Activated CD8-positive, alpha-beta memory T cell treated with anti-CD3 and anti-CD28 coated beads for 4 hours (primary cell): ENCODE measurements at places on chromosomes 5 and 9.

DNA sequence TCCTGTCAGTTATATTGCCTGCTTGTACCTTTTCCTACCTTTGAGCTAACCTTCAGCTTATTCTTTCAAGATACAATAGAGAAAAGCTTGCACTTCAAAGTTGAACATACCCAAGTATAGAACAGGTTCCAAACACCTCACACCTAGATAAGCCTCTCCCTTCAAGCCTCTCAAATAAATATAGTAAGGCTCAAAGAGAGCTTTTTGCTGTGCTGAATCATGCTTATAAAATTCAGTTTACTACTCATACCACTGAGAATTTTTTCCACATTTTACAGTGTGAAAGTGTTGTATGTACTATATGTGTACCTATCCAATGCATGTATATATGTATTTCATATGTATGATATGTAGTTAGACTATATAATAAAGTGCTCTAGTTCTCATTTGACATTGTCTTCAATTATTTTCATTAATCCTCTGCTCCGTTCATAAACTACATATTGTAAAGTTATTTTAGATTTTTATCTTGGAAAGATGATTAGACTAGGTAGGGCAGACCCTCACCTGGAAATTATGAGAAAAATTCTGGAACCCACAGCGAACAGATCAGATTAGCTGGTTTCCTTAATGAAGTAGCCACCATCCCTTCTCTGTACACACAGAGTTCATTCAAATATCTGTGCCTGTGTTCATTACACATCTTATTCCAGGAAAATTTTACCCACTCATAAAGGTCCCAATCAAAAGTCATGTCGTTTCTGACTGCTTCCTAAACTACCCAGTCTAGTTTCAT, 149.2 kb upstream of the RGMB start:
- no peak for DNase-seq

GRCh38 chr5:134289509-134290113, 63.7 kb upstream of the PPP2CA start:
- no peak for DNase-seq

DNA sequence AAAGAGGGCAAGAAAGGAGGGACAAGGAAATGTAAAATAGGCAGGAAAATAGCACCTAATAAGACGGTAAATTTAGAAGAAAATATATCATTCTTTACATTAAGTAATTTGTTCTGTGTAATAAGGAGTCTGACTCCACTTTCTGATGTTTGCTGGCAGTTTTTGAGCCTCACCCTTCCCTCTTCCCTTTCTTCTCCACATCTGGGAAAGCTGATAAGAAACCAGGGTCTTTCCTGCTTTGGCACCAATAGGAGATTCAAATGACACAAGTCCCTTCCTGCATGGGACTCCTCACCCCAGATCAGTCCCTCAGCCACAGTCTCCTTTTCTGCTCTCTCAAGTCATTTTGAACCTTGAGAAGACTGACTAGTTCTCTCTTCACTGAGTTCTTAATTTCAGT, 31.2 kb upstream of the LECT2 start:
- no peak for DNase-seq

DNA sequence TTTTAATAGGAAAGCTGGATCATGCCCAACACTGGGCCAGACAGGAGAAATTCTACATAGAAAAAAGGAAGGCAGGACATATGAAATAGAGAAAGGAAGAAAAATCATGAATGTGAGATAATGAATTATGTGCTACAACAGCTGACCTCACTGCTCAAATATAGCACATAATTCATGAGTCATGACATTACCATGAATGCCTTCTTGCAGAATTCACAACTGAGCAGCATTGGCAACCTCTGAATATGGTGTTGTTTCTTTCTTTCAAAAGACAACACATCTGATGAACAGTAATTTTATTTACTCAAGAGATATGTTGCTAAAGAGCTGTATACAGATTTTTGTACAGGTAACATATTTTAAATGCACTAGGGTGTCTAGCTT, 34.4 kb downstream of the APBA1 start:
- no peak for DNase-seq

DNA sequence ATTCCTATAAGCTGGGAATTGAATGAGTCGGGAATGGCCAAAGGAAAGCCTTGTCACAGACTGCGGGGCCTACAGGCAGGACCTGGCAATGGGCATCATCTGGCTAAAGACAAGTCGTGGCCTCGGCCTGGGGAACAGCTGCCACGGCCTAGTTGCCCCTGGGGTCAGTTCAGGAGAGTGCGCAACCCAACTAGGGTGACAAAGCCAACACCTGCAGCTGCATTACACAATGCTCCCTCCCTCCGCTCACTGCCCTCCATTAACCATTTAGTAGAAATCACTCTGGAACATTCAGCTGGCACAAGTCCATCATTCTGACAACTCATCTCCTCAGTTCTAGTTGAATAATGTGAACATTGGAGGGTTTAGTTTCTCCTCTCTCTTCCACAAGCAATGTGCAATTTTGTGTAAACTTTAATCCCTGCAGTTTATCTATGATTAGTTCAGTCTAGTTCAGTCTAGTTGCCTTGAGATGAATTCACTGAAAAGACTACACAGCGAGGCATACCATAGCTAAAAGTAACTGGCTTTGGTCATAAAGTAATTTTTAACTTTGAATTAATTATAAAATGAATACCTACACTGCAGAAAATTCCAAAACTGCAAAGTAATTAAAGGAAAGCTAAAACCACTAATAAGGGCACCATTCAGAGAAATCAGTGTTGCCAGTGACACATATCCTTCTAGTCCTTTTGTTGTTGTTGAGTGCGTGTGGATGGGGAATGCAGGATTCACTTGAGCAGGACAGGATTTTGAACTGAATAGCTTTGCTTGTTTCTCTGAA, 5.1 kb downstream of the GLDC start:
- no peak for DNase-seq

GRCh38 chr9:21854594-21854993, 52.2 kb downstream of the MTAP start:
- no peak for DNase-seq

DNA sequence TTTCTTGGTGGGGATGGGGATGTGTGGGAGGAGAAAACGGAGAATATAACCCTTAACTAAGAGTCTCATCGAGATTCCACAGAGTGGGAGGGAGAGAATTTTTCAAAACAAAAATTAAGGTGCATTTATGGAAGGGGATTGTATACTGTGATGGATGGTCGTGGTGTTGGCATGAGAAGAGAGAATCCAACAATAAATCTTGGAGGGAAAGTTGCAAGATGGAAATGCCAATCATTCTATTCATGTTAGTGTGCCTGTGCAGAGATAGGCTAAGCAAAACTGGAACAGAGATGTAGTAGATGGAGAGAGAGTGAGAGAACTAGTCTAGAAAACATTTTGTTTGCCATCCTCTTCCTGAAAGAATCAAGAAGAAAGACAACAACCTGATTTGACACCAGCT, 613.1 kb downstream of the EBF1 start:
- no peak for DNase-seq

DNA sequence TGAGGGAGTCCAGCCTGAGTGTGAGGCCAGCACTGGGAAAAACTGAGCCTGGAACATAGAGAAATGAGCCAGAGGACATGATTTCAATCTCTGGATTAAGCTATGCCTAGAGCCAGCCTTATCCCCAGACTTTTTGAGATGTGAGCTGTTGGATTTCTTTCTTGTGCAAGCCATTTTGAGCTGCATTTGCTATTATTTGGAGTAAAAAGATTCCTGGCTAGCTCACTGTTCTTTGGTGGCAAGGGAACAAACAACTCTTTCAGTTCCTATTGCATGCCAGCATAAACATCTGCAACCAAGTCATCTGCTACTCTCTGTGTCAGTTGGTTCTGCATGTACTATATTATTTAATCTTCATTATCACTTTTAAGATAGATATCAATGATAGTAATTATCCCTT, 70.1 kb upstream of the MAN2A1 start:
- DNase-seq = no peak

DNA sequence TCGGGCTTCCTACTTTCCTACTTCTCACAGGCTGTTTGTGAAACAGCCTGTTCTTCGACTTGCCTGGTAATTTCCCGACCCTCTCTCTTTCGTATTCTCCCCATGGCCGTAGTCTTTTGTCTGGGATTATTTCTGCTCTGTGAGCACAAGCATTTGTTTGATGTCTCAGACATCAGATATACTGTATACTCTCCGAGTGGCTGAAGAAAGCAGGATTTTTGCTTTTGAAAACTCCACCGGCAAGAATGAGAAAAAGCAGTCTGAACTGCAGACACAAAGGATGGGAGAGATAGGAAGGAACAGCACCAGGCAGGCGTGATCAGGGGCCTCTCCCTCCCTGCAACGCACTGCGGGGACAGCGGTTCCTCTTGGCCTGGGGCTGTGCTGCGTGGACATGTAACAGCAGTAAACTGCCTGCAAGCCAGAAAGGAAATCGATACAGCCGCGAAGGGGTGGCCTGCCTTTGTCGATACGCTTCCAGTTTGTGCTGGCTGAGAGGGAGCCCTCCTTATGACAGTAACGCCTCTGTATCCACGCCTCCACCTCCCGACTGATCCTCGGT, 313.9 kb upstream of the TLE4 start:
- DNase-seq = no peak

DNA sequence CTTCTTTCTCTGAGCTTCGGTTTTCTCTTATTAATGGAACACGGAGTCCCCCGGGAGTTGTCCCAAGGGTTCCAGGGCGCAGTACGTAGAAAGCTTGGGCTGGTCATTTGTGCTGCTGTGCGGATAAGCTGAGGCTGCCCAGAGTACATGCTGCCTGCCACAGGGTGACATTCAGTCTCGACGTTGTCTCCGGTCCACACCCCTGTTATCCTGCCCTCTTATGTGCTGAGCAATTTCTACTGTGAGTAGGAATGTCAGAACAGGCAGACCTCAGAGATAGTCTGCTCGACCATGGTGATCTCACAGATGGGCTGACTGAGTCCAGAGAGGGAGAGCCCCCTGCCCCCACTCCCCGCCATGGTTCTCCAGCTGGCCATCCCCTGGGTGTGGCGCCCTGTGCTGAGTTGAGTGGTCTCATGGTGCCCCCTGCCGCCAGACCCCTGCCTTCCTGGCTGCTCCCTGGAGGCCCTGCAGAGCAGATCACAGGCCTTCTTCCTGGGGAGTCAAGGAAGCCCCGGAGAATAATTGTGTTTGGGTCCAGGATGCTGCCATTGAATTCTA, 124.0 kb downstream of the RGS3 start:
- DNase-seq = no peak

DNA sequence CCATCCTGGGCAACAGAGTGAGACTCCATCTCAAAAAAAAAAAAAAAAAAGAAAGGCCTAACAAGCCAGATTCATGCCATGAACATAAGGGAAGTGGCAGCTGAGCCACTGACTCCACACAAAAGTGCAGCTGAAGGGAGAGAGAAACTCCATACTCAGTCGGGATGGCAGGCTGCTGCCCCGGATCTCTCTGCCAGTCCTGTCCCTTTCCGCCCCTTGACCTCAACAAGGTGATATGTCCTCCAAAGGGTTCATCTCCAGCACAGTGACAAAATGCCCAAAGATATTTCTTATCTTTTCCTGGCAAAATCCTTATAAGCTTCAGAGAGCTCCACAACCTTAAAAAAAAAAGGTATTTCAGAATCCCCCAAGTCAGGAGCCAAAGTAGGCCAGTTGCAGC, 52.6 kb downstream of the ABCA1 start:
- no peak for DNase-seq

GRCh38 chr5:95778713-95779436, 43.7 kb downstream of the GLRX start:
- DNase-seq = no peak

DNA sequence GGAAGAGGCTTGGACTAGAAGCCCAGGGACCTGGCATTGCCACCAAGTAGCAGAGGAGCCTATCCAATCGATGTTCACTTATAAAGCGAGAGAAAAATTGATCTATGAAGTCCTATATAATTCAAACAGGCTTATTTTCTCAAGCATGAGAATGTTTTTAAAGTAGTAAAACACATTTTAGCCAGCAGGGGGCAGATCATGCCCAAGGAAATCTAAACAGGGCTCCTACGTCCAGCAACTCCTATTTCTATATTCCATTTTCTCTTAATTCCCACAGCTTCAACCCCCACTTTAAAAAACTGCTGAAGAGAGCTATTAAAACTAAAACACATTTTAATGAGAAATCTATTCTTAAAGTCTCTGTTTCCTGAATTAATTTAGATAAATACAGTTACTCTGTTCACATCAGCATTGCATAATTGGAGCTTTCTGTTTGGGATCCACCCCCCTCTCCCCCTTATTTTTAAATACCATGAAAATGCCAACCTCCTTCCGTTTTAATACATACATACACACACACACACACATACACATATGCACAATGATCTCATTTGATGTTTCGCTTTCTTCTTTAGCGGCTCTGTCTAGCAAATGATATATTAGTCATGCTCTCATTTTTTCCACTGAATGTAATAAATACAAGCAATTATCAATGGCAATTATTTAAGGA, 144.9 kb downstream of the MYO10 start:
- no peak for DNase-seq

DNA sequence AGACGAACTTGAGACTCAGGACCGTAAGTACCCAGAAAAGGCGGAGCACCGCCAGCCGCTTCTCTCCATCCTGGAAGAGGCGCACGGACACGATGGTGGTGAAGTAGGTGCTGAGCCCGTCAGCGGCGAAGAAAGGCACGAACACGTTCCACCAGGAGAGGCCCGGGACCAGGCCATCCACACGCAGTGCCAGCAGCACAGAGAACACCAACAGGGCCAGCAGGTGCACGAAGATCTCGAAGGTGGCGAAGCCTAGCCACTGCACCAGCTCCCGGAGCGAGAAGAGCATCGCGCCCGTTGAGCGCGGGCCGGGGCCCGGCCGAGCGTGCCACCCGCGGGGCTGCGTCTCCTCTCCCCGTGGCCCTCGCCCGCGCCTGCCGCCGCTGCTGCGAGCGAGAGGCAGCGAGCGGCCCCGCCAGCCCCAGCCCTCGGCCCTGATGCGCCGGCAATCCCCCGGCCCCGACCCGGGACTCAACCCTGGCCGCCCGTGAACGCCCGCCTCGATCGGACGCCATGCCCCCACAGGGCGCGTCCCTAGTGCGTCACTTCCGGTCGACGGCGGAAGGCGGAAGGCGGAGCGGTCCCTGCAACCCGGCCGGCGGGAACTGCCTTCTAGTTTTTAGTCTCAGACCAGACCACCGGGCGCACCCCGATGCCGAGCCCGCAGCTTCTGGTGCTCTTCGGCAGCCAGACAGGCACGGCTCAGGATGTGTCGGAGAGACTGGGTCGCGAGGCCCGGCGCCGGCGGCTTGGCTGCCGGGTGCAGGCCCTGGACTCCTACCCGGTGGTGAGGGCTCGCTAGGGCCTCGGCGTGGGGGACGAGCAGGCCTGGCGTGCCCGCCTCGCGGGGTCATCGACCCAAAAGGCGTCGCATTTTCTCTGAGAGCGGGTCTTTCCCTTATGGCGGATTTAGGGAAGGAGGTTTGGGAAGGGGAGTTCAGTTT, at the start of the genes NDOR1 and TMEM203:
TSS of gene NDOR1 (plus strand) at position 575 of the 944 bp plus-strand sequence. CDS start at position 653, 78 bp downstream.
TSS of gene TMEM203 (minus strand) at position 523 of the 944 bp plus-strand sequence. CDS start at position 289, 234 bp downstream.
- peak; percentile 87 for DNase-seq
